Activated CD4-positive, alpha-beta T cell treated with anti-CD3 and anti-CD28 coated beads for 36 hours (primary cell): ENCODE measurements at places on chromosomes 5 and 9.
A peak's percentile ranks its signal among the peaks of the same experiment; 100 is the strongest.

DNA sequence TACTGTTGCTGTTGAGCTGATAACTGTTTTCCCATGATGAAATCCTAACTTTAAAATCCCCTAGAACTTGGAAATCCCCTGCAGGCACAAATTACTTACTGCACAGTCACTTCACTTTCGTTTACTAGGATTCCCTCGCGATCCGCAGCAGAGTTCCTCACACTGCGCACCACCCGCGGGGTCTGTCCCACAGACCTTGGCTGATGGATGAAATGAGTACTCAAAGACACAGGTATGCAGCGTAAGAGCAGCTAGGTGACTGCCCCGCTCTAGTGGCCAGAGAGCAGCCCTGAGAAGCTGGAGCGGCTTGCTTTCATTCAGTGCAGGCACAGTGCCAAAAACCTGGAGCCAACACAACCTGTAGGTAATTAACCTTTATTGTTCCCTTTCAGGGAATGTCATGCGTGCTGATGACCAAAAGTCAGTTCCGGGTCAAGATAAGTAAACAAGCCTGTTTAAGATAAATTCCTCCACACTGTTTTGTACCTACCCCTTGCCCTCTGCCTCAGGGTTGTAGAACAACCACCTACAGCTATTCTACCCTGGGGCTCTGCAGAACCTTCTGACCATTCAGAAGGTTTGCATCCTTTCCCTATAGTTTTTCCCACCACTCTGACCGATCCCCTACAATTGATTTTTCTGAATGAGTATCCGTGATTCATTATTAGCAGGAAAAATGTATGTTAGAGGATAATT is 191.2 kb downstream of the CDH9 start:
- DNase-seq = no peak

GRCh38 chr5:171639966-171640365 is 145.7 kb upstream of the SMIM23 start:
- no peak for DNase-seq

GRCh38 chr5:32504989-32505596 is 60.6 kb upstream of the ZFR start:
- DNase-seq = peak; percentile 13

- DNase-seq = no peak
These were observed 208.4 kb upstream of the CD180 start for GRCh38 chr5:67405101-67405364.

DNA sequence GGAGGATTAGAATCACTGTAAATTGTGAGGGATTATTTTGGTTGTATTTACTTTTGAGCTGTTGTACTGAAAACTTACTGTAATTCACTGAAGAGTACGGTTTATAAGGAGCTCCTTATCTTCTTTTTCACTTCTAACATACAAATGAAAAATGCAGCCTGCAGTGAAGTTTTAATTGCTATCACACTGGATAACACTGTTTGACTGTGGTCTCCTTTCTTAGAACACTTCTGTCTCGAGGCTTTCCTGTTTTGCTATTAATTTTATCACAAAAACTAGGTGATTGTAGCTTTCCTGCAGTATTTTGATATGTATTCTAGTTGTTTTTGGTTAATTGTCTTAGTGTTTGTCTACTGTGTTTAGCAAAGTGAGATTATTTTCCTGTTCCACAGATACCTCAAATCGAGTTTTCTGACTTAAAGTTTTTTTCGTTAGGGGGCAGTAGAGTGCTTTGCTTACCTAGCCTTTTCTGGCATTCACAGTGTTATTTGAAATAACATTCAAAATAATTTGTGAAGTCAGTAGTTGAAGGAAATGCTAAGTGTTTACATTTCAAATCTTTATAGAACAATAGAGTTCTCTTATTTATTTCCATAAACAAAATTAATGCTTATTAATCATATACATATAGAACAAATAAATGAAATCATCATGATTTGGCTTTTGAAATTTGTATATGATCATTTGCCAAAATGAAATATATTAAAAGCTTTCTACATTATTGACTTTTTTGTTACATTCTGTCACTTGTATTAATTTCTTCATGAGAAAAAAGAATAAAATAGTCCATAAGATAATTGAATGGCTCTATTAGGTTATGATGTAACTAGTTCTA is 52.9 kb downstream of the COMMD10 start:
- no peak for DNase-seq
